ENCODE measurements at places on chromosomes 2 and 18. TPM values are rescaled to one million over a fixed set of nuclear protein-coding genes. Genes with fewer than 3 reads are reported as not detected.

Gene CAVIN2
- not detected for total RNA-seq

Gene CABYR
- 1.3 TPM for total RNA-seq

Gene ABCG8
- total RNA-seq, result not detected

Gene RAB27B
- 2.2 TPM for total RNA-seq

- DNase-seq, result no peak
Observed at GRCh38 chr2:6960659-6961058, 43.4 kb downstream of the RNF144A start.

- no peak for DNase-seq
Observed at GRCh38 chr2:235868224-235868623, 300.0 kb downstream of the GBX2 start.

GRCh38 chr18:22180722-22181121 is 11.3 kb downstream of the GATA6 start:
- no peak for DNase-seq

DNA sequence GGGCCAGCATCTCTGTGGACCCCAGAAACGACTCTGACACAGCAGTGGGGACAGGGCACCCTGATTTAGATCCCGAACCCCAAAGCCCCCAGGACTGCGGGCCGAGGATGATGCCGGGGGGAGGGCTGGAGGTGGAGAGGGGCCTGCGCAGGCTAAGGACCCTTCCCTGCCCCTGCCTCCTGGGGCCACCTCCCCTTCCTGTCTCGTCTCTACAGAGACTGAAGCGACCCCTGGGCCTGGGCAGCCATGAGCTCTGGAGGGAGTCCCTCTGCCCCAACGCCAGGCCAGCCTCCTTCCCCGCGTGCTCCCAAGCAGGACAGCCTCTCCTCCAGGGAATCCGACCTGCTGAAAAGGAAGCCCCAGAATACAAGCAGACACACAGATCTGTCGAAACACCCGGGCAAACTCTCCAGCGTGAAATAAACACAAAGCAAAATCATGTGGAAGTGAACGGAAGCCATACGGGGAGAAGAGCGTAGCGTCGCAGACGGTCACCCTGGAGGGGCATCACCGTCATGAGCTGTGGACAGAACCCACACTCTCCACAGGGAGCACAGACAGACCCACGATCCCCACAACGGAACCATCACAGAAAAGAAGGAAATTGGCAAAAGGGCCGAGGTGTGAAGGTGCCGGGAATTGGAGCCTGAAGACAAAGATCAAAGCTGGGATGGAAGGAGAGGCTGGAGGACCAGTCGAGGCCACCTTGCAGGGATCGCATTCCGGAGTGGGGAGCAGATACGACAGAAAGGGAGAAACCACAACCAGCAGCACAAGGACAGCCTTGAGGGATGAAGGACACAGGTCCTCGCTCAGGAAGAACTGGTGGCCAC is 51.0 kb upstream of the CTDP1 start:
- DNase-seq, result no peak

DNA sequence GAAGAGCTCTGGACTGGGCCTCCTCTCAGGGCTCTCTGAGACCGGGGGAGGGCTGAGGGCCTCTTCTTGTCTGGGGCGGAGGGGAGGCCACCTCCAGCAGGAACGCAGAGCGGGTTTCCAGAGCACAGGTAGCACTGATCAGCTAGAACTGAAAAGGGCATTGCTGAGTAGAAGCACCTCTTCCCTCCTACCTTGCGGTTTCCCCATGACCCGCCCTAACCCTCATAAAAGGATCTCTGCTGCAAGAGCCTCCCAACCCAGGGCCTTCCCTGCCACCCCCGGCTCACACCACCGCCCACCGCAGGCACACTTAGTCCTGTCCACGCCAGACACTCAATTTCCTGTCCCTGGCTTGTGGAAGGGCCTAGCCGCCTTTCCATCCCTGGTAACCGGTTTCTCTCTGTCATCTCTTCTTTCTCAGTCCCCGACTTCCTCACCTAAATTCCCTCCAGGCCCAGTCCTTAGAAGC is 966 bp downstream of the ADCY3 start:
- DNase-seq, result peak; percentile 62

- DNase-seq, result peak; percentile 31
Observed at GRCh38 chr2:203328760-203329540, 756 bp downstream of the ABI2 start.

DNA sequence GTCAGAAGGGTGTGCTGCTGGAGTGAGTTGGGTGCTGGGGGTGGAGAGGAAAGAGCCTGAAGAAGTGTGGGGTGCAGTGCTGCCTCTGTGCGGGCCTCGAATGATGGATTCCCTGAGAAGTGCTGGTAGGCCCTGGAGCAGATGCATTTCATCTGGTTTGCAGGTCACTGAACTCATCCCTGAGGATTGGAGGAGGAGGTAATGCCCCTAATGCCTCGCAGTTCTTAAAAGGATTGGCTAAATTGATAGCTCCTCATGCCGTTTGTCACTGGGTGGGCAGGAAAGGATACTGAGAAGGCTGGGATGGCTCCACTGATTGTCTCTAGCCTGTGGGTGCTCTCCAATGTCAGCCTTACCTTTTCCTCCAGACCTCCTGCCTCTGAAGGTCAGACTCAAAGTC is 74.1 kb downstream of the CTIF start:
- no peak for DNase-seq

GRCh38 chr2:172134270-172134669 is 31.6 kb upstream of the DLX2 start:
- no peak for DNase-seq

DNA sequence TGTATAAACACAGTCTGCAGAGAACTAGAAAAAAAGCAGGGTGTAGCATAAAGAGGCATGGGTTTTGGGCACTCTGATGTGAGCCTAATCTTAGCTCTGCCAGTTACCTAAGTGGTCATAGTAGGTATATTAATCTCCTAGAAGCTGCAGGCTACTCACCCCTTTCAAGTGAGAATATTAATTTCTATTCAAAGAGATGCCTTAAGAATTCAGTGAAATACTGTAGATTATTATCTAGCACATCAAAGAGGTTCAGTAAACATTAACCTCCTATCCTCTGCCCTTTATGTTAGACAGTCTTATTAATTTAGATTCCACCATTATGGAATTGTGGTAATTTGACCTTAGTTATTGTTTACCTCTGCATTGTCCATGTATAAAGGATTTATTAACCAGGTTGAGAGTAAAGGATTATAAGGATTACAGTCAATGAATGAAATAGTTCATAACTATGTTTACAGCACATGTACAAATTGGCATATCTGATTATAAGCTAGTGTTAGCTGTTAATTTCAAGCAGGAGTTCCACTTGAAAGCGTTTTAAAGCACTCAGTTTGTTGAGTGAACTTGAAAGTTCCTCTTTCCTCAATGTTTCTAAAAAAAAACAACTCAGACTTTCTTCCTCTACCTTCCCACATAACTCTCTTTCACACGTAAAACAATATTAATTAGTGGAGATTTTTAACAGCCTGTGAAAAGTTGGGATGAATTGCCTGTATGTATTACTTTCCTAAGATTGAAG is 150.6 kb upstream of the EPC2 start:
- no peak for DNase-seq

DNA sequence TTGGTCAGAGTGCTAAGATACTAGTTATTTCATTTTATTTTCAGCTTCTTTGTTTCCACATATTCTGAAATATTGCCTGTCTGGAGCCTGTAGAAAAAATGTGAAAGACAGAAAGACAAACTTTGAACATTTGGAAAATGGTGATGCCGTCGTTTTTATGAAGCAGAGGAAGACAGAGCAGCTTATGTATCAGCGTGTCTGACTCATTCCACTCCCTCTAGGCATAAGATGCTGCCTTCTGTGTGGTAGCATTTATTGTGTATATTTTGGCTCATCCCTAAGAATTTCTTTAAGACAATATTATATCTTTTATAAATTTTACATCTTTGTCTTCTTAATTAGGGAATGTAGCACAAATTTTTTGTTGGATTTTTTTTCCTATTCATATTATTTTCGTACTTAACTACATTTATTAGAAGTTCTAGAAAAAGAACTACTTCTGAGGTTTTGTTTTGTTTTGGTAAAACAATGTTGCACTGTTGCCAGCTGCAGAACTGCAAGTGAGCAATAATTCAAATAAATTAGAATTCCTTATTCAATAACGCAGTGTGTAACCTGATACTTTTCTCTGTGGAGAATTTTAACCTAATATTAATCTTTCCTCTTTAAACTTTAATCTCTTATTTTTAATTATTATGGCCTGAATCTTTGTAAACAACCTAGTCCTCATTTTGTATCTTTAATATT is 300.4 kb downstream of the ZNF407 start:
- no peak for DNase-seq

Data from CD4-positive, alpha-beta memory T cell (primary cell).